Lung (tissue), 17 donors: ENCODE measurements at places on chromosomes 4 and X. TPM values are rescaled to one million over a fixed set of nuclear protein-coding genes. Genes with fewer than 3 reads are reported as not detected.

DNA sequence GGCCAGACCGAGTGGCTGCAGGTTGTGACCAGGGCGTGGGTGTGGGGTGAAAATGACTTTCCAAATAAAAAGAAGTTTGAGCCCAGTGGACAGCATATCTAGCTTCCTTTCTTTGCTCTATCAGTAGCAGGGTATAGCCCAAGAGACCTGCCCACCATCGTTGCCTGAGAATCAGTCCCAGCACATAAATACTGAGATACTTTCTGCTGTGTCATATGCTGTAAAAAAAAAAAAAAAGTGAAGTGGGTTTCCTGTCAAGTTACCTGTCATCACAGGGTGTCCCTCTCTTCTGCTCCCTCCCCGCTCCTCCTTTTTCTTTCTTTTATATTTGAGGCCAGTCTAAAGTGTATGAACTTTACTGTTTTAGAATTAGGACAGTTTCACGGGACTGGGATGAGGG is 330.3 kb upstream of the BOD1L1 start:
- H3K27me3 ChIP-seq, result no peaks in the 10 kb centered on the region
- no peak overlapping the region for H3K27ac ChIP-seq
- H3K4me1 ChIP-seq, result no peaks in the 10 kb centered on the region
- no peak for DNase-seq
- H3K4me3 ChIP-seq, result no peak overlapping the region

DNA sequence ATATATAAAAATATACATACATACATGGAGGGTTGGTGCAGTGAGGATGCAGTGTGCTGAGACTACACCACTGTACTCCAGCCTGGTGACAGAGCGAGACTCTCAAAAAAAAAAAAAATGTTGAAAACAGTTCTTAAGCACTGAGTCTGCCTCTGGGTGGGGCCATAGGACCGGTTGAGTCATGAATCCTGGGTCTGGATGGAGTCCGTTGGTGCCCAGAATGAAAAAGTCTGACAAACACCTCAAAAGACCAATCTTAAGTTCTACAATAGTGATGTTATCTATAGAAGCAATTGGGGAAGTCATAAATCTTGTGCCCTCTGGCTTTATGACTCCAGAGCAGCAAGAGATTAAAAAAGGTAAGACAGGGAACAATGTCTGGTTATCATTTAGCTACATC is 70.4 kb downstream of the FGFBP1 start:
- DNase-seq, result no peak
- H3K27ac ChIP-seq, result no peak overlapping the region
- H3K4me3 ChIP-seq, result no peak overlapping the region
- H3K4me1 ChIP-seq, result no peaks in the 10 kb centered on the region
- H3K36me3 ChIP-seq, result no peaks in the 10 kb centered on the region
- no peaks in the 10 kb centered on the region for H3K27me3 ChIP-seq

GRCh38 chr4:89537281-89537680 is 229.7 kb upstream of the GPRIN3 start:
- H3K27me3 ChIP-seq, result no peaks in the 10 kb centered on the region
- no peak for DNase-seq
- H3K27ac ChIP-seq, result no peak overlapping the region
- no peak overlapping the region for H3K4me3 ChIP-seq
- no peaks in the 10 kb centered on the region for H3K4me1 ChIP-seq
- no peaks in the 10 kb centered on the region for H3K36me3 ChIP-seq

DNA sequence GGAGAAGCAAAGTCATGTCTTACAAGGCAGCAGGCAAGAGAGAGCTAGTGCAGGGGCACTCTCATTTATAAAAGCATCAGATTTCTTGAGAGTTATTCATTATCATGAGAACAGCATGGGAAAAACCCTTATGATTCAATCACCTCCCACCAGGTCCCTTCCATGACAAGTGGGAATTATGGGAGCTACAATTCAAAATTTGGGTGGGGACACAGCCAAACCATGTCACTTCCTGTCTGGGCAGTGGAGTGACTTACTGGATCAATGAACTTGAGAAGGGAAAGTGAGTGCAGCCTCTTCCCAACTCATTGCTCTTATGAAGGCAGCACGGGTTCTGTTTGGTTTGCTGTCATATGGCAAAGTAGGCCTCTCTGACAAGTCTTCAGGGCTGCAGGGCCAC is 261.8 kb upstream of the TAPT1 start:
- H3K4me1 ChIP-seq, result no peaks in the 10 kb centered on the region
- no peaks in the 10 kb centered on the region for H3K36me3 ChIP-seq
- H3K4me3 ChIP-seq, result no peak overlapping the region
- H3K27ac ChIP-seq, result no peak overlapping the region
- DNase-seq, result no peak

DNA sequence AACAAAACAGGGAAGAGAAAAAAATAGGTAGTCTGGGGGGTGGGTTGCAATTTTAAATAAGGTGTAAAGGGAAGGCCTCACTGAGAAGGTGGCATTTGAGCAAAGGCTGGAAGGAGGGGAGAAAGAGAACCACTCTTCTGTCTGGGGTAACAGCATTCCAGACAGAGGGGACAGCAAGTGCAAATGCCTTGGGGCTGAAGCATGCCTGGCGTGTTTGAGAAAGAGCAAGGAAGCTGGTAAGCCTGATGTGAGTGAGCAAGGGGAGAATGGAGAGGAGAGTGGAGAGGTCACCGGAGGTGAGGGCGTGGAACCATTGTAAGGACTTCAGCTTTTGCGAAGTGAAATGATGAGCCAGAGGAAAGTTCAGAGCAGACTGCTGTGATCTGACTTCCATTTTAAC is 19.7 kb upstream of the DOCK11 start:
- no peaks in the 10 kb centered on the region for H3K4me1 ChIP-seq
- DNase-seq, result no peak
- no peak overlapping the region for H3K27ac ChIP-seq
- no peaks in the 10 kb centered on the region for H3K27me3 ChIP-seq

DNA sequence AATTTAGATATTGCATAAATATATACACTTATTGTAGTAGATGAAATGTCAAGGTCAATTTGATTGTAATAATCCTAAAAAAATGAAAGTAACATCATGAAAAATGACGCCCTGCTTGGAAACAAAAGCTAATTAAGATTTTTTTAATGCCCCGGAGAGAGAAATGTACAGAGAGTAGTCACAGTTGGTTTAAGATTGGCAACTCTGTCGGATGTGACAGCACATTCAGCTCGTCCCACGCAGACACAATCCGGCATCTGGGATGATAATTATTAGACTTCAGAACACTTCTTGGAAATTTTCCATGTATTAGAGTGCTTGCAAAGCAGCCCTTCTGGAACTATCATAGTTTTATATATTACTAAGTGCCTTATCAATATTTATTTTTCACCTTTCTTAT is 478.0 kb downstream of the PDHA2 start:
- H3K4me3 ChIP-seq, result no peak overlapping the region
- peaks cover 2% of the 10 kb centered on the region for H3K4me1 ChIP-seq
- H3K27ac ChIP-seq, result no peak overlapping the region
- no peak for DNase-seq
- H3K36me3 ChIP-seq, result no peaks in the 10 kb centered on the region

DNA sequence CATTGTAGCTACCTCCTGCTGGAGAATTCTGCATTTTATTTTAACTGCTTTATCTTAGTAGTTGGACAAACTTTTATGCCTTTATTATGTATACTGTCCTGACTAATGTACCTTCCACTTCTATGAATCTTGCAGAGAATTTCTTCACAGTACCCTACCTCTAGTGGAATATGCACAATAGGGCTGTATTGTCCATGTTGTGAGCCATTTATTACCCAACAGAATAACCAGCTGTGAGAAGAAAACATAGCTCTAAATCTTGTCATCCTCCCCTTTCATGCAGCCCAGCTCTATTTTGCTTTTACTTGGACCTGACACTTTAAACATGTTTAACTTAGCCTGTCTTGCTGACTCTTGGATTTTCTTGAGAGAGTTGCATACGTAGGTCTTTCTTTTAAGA is 56.2 kb downstream of the MCUB start:
- no peaks in the 10 kb centered on the region for H3K36me3 ChIP-seq
- H3K4me1 ChIP-seq, result no peaks in the 10 kb centered on the region

GRCh38 chrX:10648614-10649013 is 28.2 kb upstream of the MID1 start:
- H3K27ac ChIP-seq, result no peak overlapping the region
- no peak overlapping the region for H3K4me3 ChIP-seq
- H3K27me3 ChIP-seq, result peaks cover 2% of the 10 kb centered on the region
- DNase-seq, result no peak

DNA sequence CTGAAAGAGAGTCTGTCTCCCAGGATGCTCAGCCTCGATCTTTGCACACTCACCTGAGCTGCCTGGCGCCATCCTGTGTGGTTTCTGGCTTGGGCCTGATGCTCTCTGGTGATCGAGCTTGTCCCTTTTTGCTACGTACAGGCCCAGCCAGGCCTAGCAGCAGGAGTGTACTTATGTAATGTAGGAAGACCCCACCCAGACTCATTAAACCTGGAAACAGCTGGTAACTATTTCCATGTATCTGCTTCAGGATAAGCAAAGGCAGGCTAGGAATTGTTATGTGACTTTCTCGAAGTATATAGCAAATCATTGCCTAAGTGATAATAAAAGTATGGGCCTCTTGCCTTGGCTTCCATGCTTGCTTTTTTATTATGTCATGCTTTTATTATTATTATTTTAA is 18.6 kb upstream of the ARSJ start:
- no peaks in the 10 kb centered on the region for H3K27me3 ChIP-seq
- H3K4me3 ChIP-seq, result no peak overlapping the region
- H3K36me3 ChIP-seq, result no peaks in the 10 kb centered on the region
- H3K4me1 ChIP-seq, result no peaks in the 10 kb centered on the region

DNA sequence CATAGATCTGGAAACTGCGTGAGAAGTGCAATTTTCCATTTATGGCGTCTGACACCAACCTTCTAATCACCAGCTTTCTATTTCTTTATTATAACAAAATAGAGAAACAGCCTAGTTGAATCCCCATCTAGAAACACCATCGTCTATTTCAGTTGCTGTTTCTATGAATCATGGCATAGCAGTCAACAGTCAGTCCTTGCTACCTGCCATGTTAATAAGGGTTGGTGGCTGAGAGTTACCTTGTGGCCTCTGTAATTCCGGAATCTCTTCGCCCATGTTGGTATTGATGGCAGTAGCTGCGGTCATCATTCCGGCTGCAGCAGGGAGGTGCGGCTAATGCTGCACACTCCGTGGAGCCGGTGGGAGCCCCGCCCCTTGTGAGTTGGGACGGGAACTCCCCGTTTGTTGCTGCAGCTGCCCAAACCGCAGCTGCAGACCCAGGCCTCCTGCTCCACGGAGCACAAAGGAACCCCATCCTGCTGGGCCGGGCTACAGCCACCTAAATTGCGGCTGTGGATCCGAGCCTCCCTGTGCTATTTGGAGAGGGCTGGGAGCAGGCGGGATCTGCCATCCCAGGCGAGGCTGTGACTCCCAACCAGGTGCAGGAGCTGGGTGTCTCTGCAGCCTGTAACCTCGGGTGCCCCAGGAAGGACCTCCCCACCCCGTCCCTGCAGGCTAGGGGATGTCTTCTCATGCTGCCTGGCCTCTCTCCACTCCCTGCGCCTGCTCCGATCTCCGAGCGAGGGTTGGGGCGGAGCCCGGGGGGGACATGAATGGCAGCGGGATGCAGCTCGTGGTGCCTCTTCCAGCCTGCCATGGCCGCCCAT is 115.4 kb upstream of the STK26 start:
- H3K36me3 ChIP-seq, result no peaks in the 10 kb centered on the region
- no peak overlapping the region for H3K27ac ChIP-seq
- no peak for DNase-seq
- no peak overlapping the region for H3K4me3 ChIP-seq
- no peaks in the 10 kb centered on the region for H3K27me3 ChIP-seq

DNA sequence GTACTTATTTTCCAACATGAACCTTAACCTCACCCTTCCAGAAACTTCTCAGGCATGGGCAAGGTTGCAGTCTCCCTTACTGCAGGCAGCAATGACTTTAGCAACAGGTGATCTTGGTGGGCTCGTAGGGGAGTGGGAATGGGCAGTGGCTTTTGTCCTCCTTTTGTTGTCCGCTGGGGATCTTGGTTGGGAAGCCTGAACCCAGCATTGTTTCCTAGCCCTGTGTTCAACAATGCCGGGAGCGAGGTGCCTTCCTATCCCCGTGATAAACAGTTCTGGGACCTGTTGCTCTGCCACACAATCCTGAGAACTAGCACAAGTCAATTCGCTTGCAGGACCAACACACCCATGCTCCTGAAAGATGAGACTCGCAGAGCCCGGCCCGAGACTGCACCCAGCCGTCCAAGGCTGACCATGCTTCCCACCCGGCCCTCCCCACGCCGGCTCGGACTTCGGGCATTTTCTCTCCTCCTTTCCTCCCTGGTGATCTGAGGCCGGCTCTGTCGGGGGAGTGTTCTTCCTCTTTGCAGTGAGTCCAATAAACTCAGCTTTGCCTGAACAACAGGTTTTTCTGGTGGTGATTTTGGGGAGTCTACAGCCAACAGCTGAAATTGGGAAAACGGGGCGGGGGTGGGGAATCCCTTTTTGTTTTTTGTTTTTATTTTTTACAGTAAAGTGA is 20.2 kb downstream of the IRAK1 start:
- no peak for DNase-seq
- no peaks in the 10 kb centered on the region for H3K27me3 ChIP-seq
- no peaks in the 10 kb centered on the region for H3K4me1 ChIP-seq
- no peak overlapping the region for H3K27ac ChIP-seq
- no peak overlapping the region for H3K4me3 ChIP-seq

- peak overlapping the region; percentile 53 for H3K27ac ChIP-seq
- H3K4me1 ChIP-seq, result no peaks in the 10 kb centered on the region
- no peak overlapping the region for H3K4me3 ChIP-seq
- peaks cover 4% of the 10 kb centered on the region for H3K36me3 ChIP-seq
- peaks cover 3% of the 10 kb centered on the region for H3K27me3 ChIP-seq
These were observed 61.9 kb upstream of the ZCCHC13 start for GRCh38 chrX:74242050-74242449.

DNA sequence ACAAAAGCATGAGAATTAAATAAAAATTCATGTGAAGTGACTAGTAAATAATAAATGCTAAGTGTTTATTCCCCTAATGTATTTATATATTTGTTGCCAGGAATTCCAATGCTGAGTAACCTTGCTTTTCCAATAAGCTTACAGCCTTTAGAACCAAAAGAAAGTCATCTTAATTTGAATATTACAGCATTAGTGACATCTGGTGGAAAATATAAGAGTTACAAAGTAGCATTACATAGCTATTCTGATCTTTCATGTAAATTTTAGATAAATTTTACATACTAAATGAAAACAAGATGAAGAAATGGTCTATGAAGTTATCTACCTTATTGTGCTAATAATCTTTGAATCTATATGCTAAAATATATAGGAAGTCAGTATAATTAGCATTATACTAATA is 10.4 kb downstream of the MAD2L1 start:
- no peaks in the 10 kb centered on the region for H3K36me3 ChIP-seq
- H3K27me3 ChIP-seq, result no peaks in the 10 kb centered on the region
- peak; percentile 73 for DNase-seq
- peaks cover 45% of the 10 kb centered on the region for H3K4me1 ChIP-seq

DNA sequence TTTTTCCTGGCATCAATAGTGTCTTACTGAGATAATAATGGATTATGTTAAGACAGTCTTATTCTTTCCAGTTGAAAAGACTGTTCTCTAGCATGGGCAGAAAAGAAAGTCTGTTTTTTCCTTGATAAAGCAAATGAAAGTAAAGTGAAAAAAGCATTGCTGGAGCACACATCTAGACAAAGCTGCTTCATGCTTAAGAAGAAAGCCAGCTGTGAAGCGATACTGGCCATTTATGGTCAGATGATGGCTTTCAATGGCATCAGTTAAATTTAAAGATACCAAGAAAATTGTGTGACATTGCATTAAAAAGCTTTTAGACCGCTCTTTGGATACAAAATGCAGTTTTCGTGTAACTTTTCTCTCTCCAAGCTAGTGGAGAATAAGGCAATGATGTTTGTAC is 242.1 kb upstream of the TRAM1L1 start:
- no peak for DNase-seq
- no peak overlapping the region for H3K27ac ChIP-seq
- H3K4me3 ChIP-seq, result no peak overlapping the region
- H3K4me1 ChIP-seq, result no peaks in the 10 kb centered on the region
- H3K36me3 ChIP-seq, result no peaks in the 10 kb centered on the region

GPR119 gene
- not detected for total RNA-seq

SAGE1 gene
- total RNA-seq, result not detected

SRPX gene
- 47.6 TPM for total RNA-seq

ALAS2 gene
- total RNA-seq, result 2.8 TPM
